ENCODE measurements at places on chromosomes 4 and X. TPM values are rescaled to one million over a fixed set of nuclear protein-coding genes. Genes with fewer than 3 reads are reported as not detected.

The NAA11 gene
- total RNA-seq, result not detected

The FOXO4 gene
- total RNA-seq, result 15.3 TPM

The ALAS2 gene
- total RNA-seq, result not detected

The UGT2B11 gene
- not detected for total RNA-seq

The PNMA5 gene
- 0.16 TPM for total RNA-seq

The ADH6 gene
- total RNA-seq, result not detected

DNA sequence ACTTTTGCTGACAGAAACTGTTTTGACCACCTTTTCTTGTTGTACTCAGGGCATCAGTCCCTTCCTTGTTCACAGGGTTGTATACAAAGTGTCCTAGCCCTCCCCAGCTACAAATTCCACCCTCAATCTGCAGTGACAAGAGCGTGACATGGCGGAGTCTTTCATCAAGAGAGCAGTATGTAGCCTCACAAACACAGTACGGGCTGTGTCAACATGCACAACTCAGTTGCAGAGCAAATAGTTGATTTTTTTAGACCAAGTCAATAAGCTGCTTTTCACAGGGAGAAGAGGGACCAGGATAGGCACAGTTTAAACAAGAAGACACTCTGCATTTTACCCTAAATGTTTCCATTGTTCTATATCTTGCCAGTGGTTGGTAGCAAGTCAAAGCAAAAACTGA is 8.6 kb upstream of the HS6ST2 start:
- H3K4me1 ChIP-seq, result no peaks in the 10 kb centered on the region
- H3K4me3 ChIP-seq, result no peak overlapping the region
- H3K36me3 ChIP-seq, result no peaks in the 10 kb centered on the region

GRCh38 chr4:165720411-165721082 is 152.5 kb upstream of the TLL1 start:
- no peaks in the 10 kb centered on the region for H3K36me3 ChIP-seq
- no peak overlapping the region for H3K27ac ChIP-seq
- H3K4me1 ChIP-seq, result no peaks in the 10 kb centered on the region
- DNase-seq, result no peak
- H3K4me3 ChIP-seq, result no peak overlapping the region
- no peaks in the 10 kb centered on the region for H3K27me3 ChIP-seq

DNA sequence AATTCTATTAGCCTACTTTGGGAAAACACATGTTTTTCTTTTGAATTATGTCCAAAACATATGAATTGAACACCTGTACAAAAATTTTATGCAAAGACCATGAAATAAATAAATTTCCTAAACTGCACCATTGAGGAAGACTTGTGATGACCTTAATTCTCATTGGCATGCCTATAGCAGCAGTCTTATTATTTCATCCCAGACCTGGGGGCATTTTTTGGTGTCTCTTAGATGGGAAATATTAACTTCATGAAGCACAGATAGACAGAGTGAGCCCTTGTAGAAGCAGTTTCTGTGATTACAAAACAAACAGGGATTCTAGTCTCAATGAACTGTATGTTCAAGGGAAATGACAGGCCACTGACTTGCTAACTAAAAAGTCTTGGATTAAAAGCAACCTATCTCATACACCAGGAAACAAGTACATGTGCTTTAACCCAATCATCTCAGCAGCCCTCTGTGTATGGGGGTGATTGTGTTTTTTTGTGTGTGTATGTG is 32.0 kb upstream of the HPGD start:
- H3K27me3 ChIP-seq, result no peaks in the 10 kb centered on the region
- H3K4me3 ChIP-seq, result no peak overlapping the region
- no peak for DNase-seq
- no peaks in the 10 kb centered on the region for H3K36me3 ChIP-seq

- H3K4me1 ChIP-seq, result peaks cover 10% of the 10 kb centered on the region
- H3K27me3 ChIP-seq, result no peaks in the 10 kb centered on the region
- no peak for DNase-seq
- H3K36me3 ChIP-seq, result peaks cover 2% of the 10 kb centered on the region
- no peak overlapping the region for H3K27ac ChIP-seq
- no peak overlapping the region for H3K4me3 ChIP-seq
Measured at GRCh38 chrX:111756486-111756885, 75.5 kb downstream of the ALG13 start.

DNA sequence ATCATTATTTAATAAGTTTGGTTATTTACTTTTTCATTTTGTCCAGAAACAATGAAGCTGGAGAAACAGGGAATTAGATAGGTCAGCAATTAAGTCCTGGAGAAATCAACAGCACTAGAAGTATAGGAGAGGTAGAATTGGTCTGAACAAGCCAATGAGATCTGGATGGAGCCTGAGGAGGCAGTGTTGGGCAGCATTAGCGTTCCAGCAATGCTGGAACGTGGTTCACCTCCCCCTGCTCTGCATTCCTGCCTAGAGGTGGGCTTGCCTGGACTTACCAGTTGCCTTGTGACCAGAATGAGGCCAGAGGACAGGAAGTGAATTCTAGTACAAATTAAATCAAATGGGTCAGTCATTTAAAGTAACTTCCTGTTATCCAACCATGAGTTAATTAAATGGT is 4.6 kb downstream of the RASSF6 start:
- no peak overlapping the region for H3K4me3 ChIP-seq
- H3K36me3 ChIP-seq, result no peaks in the 10 kb centered on the region
- DNase-seq, result no peak
- no peak overlapping the region for H3K27ac ChIP-seq
- H3K27me3 ChIP-seq, result peaks cover 26% of the 10 kb centered on the region
- peaks cover 5% of the 10 kb centered on the region for H3K4me1 ChIP-seq

- peaks cover 9% of the 10 kb centered on the region for H3K27me3 ChIP-seq
- no peak overlapping the region for H3K4me3 ChIP-seq
- no peak for DNase-seq
- H3K4me1 ChIP-seq, result no peaks in the 10 kb centered on the region
- no peaks in the 10 kb centered on the region for H3K36me3 ChIP-seq
- no peak overlapping the region for H3K27ac ChIP-seq
Measured at GRCh38 chr4:155339588-155339987, 37.2 kb downstream of the MAP9 start.

GRCh38 chr4:156723951-156724668 is 247.5 kb downstream of the PDGFC start:
- H3K36me3 ChIP-seq, result no peaks in the 10 kb centered on the region
- no peaks in the 10 kb centered on the region for H3K27me3 ChIP-seq
- no peak overlapping the region for H3K4me3 ChIP-seq
- DNase-seq, result no peak
- no peaks in the 10 kb centered on the region for H3K4me1 ChIP-seq
- no peak overlapping the region for H3K27ac ChIP-seq

DNA sequence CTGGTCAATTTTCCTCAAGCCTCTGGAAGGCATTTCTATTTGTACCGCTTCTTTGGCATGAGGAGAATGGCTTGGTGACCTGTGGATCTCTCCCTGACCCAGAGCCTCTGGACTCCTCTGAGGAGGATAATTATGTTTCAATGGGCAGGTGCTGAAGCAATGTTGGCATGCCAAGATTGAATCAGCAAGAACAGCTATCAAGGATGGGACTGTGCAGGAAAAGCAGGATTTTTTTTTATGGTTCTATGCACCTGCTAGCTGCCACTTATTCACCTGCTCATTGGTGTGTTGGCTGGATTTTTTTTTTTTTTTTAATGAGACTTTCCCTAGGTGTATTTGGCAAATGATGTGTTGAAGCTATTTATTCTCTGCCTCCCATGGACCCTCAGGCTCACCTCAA is 821.2 kb downstream of the RPA4 start:
- no peaks in the 10 kb centered on the region for H3K36me3 ChIP-seq
- DNase-seq, result no peak
- no peak overlapping the region for H3K27ac ChIP-seq
- peaks cover 12% of the 10 kb centered on the region for H3K27me3 ChIP-seq
- H3K4me1 ChIP-seq, result peaks cover 7% of the 10 kb centered on the region

- H3K4me1 ChIP-seq, result no peaks in the 10 kb centered on the region
- H3K4me3 ChIP-seq, result no peak overlapping the region
- no peak for DNase-seq
- no peaks in the 10 kb centered on the region for H3K27me3 ChIP-seq
- no peak overlapping the region for H3K27ac ChIP-seq
- no peaks in the 10 kb centered on the region for H3K36me3 ChIP-seq
Measured at GRCh38 chr4:183130328-183131155, 31.5 kb downstream of the WWC2 start.

DNA sequence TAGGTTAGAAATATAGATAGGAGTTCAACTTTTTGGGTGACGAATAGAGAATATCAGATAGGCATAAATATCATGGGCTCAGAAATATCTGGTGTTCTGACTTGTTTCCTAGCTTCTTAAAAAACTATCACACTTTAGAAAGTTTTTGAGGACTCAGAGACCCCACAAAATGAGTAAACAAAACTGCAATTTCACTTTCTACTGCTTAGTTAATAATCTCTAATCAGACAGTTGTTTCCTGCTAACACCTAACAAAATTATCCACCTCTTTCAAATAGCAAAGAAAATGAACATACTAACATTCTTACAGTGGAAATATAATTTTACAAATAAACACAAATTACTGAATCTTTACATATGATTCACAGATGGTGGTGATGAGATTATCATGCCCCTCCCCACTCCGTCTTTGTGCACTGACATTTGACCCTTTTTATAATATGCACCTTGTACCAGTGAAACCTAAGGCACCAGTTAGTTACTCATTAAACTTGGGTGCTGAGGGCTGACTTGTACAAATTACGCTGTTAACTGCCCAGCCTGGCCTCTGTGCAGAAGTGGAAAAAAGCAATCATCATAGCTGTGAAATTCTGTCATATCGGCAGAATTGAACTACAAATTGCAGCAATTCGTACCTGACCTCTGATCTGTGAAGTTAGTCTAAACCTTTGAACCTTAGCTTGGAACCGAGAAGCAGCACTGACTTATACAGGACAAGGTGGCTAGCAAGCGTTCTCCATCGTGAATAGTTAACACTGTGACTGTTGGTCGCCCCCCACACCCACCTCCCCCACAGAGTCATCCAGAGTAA is 138.7 kb downstream of the CHRNA9 start:
- no peak overlapping the region for H3K27ac ChIP-seq
- H3K36me3 ChIP-seq, result no peaks in the 10 kb centered on the region
- no peak overlapping the region for H3K4me3 ChIP-seq
- DNase-seq, result no peak
- peaks cover 24% of the 10 kb centered on the region for H3K4me1 ChIP-seq

DNA sequence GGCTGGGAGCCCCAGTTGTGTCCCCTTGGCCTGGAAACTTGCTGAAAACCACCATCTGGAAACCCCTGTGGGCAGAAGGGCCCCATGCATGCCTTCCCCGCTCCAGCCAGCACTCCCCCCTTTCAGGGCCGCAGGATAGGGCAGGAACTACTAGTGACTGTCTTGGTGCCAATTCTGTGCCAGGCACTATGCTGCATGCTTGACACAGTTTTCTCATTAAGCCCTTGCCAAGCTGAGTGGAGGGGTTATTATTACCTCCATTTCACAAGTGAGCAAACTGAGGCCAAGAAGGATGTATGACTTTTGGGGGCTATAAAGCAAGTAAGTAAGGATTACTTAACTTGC is 73.6 kb upstream of the PJA1 start:
- H3K27me3 ChIP-seq, result peaks cover 29% of the 10 kb centered on the region
- no peak overlapping the region for H3K4me3 ChIP-seq
- no peaks in the 10 kb centered on the region for H3K36me3 ChIP-seq
- DNase-seq, result no peak
- H3K4me1 ChIP-seq, result no peaks in the 10 kb centered on the region

DNA sequence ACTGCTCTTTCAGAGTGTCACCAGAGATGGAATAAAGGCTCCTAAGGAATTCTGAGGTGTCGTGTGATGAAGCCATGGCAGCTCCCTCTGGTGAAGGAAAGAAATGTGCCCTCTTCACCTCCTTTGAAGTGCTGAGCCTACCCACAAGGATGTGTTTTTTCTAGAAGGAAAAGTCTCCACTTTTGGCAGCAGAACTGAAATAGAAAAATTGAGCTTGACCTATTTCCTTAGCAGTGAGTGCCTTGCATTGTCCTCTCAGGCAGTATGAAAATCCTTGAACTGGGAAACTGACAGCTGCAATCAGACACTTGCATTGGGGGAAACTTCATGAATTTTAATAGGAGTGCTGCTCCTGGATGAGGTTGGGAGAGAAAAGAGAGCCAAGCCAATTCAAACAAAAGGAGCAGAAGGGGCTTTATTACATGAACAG is 95.2 kb downstream of the DCLK2 start:
- no peaks in the 10 kb centered on the region for H3K36me3 ChIP-seq
- H3K4me1 ChIP-seq, result no peaks in the 10 kb centered on the region
- peaks cover 13% of the 10 kb centered on the region for H3K27me3 ChIP-seq
- no peak overlapping the region for H3K27ac ChIP-seq
- no peak for DNase-seq

GRCh38 chr4:114654592-114654991 is 56.0 kb downstream of the UGT8 start:
- no peaks in the 10 kb centered on the region for H3K36me3 ChIP-seq
- H3K4me3 ChIP-seq, result no peak overlapping the region
- H3K4me1 ChIP-seq, result peaks cover 4% of the 10 kb centered on the region
- H3K27me3 ChIP-seq, result peaks cover 15% of the 10 kb centered on the region

DNA sequence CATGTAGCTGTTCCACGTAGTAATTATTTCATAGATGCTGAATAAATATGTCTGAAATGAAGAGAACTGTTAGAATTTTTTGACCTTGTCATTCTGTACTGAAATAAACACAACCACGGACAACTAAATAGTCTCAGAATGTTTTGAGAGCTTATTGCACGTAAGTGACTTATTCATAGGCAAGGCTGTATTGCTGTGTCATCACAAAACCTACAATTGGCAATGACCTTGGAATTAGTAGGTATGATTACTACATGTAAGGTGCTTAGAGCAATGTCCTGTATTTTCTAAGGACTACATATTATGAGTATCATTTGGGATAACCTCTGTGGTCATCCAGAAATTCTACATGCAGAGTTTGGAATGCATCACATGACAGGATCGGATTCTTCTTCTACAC is 237.2 kb upstream of the PUDP start:
- no peaks in the 10 kb centered on the region for H3K36me3 ChIP-seq
- H3K4me3 ChIP-seq, result no peak overlapping the region
- H3K4me1 ChIP-seq, result no peaks in the 10 kb centered on the region
- no peak overlapping the region for H3K27ac ChIP-seq
- no peaks in the 10 kb centered on the region for H3K27me3 ChIP-seq

- no peak overlapping the region for H3K4me3 ChIP-seq
- DNase-seq, result no peak
- H3K27ac ChIP-seq, result no peak overlapping the region
- no peaks in the 10 kb centered on the region for H3K36me3 ChIP-seq
Measured at GRCh38 chr4:81807386-81807785, 335.7 kb upstream of the RASGEF1B start.

GRCh38 chr4:110411574-110412011 is 64.4 kb upstream of the ENPEP start:
- H3K36me3 ChIP-seq, result no peaks in the 10 kb centered on the region
- no peaks in the 10 kb centered on the region for H3K4me1 ChIP-seq
- H3K27me3 ChIP-seq, result no peaks in the 10 kb centered on the region

GRCh38 chr4:14178421-14178820 is 550.9 kb upstream of the BOD1L1 start:
- peak overlapping the region; percentile 51 for H3K4me3 ChIP-seq
- H3K27me3 ChIP-seq, result no peaks in the 10 kb centered on the region
- H3K36me3 ChIP-seq, result no peaks in the 10 kb centered on the region

GRCh38 chr4:89275587-89275986 is 32.0 kb downstream of the GPRIN3 start:
- no peak overlapping the region for H3K4me3 ChIP-seq
- H3K4me1 ChIP-seq, result peaks cover 34% of the 10 kb centered on the region
- no peak overlapping the region for H3K27ac ChIP-seq
- peaks cover 7% of the 10 kb centered on the region for H3K36me3 ChIP-seq
- no peak for DNase-seq
